ENCODE measurements at places on chromosomes 12 and 14.

GRCh38 chr12:52617403-52617785 is 965 bp downstream of the KRT73 start:
- DNase-seq: no peak

GRCh38 chr12:116647813-116648212 is 88.6 kb downstream of the MAP1LC3B2 start:
- DNase-seq: no peak

GRCh38 chr14:47526591-47527244 is 148.7 kb downstream of the MDGA2 start:
- DNase-seq: no peak

DNA sequence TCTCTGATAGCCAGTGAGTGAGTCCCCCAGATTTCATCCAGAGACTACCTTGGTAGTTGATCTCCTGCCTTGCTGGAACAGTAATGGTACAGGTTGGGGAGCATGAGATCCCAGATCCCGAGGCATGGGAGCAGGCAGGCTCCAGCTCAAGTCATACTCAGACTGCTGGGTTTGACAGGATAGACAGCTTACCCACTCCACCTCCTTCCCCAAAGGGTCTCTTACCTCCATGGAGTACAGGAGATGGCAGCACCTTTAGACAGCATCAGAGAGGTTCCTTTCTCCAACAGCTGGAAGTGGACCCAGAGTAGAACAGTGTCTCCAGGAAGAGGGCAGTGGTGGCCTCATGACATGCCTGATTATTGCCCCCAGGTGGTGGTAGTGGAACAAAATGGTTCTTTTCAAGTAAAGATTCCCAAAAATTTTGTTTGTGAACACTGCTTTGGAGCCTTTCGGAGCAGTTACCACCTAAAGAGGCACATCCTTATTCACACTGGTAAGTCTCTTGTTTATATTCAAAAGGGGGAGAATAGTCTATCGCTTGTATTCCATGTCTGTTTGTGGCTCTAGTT is 4.9 kb upstream of the CSAD start:
- no peak for DNase-seq

- no peak for DNase-seq
Measured at GRCh38 chr14:36655571-36655962, 6.1 kb upstream of the PAX9 start.

DNA sequence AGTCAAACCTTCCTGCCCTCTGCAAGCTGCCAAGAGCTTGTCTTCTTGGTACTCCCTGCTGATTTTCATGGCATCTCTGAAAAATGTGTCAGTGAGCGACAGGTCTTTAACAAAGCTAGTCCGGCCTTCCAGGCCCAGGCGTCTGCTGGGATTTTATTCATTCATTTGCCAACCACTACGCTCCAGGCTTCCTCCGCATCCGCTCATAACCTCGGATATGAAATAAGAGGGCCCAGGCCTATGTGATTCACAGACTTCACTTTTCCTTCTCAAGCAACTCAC is 13.8 kb downstream of the TSPAN9 start:
- DNase-seq: no peak

GRCh38 chr14:47507861-47508260 is 167.5 kb downstream of the MDGA2 start:
- no peak for DNase-seq

- DNase-seq: no peak
Measured at GRCh38 chr14:104081261-104081835, 4.2 kb upstream of the ASPG start.

DNA sequence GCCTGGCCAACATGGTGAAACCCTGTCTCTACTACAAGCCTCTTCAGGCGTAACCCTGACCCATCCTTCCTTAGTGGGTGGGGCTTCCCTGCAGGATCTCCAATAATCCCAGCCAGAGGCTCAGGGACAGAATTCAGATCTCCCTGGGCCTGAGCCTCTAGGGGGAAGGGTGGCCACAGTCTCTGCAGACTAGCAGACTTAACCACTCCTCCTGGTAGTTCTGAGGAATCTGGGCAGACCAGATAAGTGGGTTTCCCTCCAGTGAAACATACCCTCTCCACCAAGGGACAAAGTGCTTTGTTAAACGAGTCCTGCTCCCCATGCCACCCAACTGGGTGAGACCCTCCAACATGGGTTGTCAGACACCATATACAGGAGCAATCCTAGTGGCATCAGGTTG is 36.6 kb upstream of the TRIM9 start:
- DNase-seq: no peak

- DNase-seq: peak; percentile 53
Measured at GRCh38 chr14:33938131-33938949, 12.5 kb downstream of the EGLN3 start.

- DNase-seq: no peak
Measured at GRCh38 chr12:100133200-100133599, 9.5 kb downstream of the BLTP3B start.

DNA sequence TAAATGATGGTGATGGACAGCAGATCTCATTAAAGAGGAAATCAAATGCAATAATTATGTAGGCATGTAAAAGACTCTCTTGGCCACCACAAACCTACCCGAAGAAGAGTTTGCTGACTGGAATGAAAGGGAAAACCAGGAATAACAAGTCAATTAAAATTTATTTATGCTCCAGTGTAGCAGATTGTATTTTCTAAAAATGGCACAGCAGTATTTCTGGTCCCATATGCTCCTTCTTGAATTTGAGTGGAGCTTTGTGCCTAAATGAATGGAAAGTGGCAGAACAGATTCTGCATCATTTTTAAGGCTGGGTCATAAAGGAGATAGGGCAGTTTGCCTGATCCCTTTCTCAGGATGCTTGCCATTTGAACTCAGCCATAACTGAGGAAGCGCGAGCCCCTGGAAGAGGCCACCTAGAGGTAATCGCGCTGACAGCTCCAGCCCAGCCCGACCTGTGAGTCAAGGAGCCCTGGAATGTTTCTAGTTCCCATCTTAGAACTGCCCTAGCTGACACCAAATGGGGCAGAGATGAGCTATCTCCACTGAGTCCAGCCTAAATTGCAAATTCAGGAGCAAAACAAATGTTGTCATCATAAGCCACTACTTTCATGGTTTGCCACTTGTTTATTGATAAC is 229.2 kb upstream of the TMTC1 start:
- no peak for DNase-seq

GRCh38 chr12:100868487-100868886 is 73.9 kb downstream of the ANO4 start:
- DNase-seq: peak; percentile 58

- DNase-seq: peak; percentile 8
Measured at GRCh38 chr14:81435391-81436295, 35.5 kb upstream of the STON2 start.

DNA sequence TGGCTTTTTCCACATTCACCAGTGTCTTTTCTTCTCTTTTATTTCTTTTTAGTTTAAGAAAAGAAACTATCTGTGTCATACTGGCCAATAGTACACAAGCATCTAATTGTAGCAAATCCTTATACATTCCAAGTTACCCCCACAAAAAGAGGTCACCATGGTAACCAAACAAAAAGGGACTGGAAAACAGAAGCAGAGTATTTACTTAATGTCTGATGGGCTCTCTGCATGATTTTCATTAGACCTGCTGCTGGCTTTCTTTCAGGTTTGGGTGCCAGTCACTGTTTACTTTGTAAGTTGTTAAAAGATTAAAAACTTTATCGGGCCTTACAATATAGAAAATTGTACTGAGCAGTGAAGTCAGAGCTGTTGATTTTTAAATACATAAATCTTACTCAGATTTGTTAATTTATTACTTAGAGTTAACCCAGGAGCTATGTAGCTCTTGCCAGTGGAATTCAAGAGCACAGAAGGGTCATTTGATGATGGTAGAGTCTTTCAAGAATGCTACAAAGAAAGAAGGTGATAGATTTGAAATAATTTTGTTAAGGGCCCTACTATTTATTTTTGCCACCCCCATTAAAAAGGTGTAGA is 123.9 kb downstream of the BRMS1L start:
- DNase-seq: no peak

GRCh38 chr14:51957950-51958349 is 31.4 kb upstream of the RTRAF start:
- DNase-seq: peak; percentile 45

DNA sequence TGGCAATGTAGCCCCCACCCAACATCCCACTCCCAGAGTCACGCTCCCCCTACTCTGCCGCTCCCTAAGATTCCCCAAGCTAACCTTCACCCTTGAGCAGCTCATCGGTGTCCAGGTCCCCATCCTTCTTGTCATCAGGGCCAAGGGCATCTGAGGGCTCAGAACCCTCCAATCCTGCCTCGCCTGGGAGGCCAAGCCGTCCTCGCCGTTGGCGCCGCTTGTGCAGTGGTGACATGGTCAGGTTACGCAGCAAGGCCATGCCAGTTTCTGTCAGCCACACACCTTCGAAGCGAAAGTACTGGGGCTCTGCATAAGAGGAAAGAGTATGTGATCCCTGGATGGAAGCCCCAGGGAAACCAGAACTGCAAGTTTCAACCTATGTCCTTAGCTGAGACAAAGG is 15.9 kb downstream of the KMT2D start:
- no peak for DNase-seq

DNA sequence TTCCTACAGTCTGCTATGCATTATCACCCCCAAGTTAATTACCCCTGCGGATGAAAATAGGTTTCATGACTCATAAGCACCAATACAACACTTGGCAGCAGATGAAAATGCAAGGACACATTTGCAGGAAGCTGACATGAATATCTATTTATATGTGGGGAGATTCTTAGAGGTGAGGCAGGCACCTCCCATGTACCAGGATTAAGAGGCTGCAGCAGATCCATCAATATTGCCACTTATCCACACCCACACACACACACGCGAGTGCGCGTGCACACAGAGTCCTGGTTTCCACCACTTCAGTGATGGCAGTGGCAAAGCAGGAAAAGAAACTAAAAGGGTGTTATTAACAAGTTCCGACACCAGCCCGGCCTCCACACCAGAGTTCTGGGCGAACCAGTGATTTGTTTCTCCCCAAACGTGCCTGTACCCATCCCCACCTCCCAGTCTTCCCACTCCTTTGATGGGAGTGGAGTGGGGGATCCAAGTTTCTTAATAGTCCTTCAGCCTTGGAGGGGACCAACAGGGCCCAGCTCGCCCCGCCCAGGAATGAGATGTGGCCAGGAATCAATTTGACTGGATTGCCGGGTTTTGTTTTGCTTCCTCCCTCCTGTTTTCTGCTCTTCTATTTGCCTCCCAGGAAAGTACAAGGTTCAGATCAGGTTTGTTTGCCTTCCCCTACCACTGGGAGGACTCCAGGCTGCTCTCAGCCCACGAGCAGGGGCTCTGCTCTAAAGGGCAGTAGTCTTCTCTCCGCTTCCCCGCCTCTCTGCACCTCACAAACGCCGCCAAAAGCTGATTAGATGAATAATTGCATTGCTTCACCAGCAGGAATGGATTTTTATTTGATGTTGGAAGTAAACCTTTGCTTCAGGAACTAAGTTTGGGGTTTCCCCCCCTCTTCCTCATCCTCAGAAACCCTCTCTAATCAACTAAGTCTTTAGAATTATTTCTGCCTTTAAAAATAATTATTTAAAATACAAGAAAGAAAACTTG is 5.2 kb downstream of the IRF2BPL start:
- peak; percentile 51 for DNase-seq

DNA sequence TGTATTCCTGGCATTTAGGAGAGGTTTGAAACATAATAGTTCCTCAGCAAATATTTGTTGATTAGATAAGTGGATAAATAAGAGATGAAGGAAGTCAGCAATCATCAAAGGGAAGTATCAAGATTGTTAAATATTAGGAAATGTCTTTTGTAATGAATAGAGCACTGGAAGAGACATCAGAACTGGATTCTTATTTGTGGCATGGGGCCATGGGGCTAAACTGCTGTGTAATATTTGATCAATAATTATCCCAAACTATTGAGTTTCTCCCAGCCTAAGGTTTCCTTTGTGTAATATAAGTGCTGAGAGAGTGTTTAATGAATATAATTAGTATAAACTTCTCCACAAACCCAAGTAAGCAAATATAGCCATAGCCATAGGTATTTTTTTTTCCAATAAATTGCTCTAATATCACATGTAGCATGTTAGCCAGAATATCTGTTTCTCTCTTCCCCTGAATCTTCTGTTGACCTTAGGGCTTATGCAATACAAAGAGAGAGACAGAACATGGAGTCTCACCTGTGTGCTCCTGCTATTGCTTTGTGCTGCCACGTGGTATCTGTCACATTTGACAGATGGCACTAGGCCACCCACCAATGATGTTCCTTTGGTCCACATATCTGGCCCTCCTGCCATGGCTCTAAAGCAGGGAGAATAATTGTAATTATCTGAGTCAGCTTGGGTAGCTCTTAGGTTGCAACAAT is 658.7 kb downstream of the SOX5 start:
- no peak for DNase-seq

GRCh38 chr14:71163842-71164629 is 256.8 kb downstream of the PCNX1 start:
- DNase-seq: no peak

DNA sequence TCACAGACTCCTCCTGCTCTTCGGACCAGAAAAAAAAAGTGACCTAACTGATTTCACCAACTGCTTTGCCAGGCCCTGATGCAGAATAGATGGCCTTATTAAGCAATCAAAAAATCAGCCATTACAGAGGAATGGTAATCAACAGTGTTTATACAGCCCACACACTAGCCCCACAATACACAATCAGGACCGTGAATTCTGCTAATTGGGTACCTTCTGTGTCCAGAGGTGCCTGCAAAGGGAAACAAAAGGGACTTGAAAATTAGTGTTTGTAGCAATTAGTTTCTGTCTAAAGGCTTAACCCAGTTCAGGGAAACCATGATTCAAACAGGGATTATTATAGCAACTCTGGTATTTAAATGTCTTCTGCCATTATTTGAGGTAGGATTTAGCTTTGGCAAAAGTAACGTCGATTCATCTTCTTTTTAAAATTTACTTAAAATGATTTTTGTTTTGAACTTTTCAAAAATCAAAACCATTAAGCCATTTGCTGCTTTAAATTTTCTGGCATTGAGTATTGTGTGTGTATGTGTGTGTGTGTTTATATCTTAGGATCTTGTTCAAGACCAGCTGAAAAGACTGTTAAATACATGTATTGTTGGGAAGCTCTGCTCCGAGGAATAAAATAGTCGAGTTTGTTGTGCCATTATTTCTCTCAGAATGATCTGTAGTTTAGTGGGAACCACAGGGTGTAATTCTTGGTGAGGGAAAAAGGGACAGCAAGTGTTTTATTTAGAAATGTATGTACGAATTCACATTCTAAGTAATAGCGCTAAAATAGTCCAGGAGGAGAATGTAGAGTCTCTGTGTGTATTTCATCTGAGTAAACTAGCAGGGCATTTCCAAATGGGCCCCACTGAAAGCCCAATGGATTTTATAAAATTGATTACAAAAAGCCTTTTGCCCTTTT is 156.1 kb downstream of the PTCSC3 start:
- no peak for DNase-seq

DNA sequence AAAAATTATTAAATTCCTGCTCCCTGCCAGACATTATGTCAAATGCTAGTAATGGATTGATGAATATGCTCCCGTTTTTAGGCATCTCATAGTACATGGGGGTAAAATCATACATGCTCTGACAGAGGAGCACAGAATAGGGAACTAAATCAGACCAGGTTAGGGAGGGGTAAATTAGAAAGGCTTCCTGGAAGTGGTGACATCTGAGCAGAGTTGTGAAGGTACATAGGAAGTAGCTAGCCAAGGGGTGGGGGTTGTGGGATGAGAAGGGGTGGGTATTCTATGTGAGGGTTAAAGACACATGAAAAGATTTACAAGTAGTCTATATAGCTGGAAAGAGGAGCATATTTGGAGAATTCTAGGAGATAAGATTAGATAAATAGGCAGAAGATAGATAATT is 171.7 kb upstream of the FBXO33 start:
- no peak for DNase-seq

GRCh38 chr12:32917094-32917611 is 20.6 kb upstream of the PKP2 start:
- DNase-seq: peak; percentile 7
